ENCODE measurements at places on chromosomes 3 and 15.

DNA sequence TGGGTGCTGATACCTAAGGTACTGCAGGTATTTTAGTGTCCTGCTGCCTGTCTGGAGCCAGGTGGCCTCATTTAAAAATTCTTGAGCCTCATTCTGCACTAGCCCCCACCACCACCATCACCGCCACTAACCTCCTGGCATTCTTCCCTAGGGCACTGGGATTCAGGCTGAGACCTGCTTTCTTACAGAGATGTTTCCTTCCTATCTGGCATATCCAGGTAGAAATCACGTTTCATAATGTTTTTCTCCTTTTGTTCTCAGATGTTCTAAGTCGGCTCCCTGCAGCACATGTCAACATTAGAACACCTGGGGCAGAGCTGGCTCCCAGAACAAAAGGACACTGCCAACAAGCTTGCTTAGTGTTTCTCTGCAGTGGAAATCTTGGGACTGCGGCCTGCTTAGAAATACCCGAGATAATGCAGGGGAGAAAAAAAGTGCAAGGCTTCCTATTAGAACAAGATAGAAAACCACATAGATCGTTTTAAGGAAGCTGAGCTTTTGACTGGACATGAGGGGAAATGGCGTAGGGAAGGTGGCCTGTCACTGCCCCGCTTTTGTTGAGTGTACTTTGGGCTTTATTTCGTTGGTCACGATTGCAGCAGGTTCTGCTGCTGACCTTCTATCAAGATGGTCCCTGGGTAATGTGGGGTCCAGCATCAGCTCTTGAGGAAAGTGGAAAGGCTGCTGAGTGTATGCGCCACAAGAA is 59.6 kb upstream of the PPARG start:
- no peak for DNase-seq

DNA sequence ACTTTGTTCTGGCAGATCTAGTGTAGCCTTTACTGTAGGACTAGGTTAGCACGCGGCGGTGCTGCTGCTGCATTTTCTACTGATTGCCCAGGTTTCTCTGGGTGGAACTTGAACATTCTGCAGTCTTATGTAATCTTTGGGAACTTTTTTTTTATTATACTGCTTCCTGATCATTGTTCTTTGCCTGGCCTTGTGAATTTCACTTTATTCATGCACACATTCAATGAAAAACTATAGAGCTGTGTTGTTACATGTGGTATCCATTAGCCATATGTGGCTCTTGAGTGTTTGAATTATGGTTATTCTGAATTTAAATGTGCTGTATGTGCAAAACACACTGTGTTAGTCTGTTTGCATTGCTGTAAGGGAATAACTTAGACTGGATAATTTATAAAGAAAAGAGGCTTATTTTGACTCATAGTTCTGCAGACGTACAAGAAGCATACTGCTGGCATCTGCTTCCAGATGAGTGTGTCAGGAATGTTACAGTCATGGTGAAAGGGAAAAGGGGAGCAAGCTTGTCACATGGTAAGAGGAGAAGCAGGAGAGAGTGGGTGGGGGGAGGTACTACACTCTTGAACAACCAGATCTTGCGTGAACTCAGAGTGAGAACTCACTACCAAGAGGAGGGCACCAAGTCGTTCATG is 26.5 kb downstream of the MEF2A start:
- DNase-seq = no peak

DNA sequence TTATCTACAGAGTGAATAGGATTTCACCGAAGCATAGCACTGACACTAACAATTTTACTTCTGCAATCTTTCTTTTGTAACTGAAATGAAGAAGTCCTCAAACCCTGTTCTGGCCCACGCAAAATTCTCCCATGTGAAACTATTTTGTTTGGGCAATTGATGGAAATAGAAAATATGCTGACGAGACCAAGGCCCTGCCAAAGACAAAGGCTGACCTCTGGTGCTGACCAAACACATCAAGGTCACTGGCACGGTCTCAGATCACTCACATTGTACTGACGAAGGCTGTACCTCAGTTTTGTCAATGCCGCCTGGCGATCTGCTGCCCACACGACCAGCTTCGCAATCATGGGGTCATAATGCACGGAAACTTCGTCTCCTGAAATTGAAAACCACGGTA is 58.4 kb upstream of the DCUN1D1 start:
- no peak for DNase-seq

DNA sequence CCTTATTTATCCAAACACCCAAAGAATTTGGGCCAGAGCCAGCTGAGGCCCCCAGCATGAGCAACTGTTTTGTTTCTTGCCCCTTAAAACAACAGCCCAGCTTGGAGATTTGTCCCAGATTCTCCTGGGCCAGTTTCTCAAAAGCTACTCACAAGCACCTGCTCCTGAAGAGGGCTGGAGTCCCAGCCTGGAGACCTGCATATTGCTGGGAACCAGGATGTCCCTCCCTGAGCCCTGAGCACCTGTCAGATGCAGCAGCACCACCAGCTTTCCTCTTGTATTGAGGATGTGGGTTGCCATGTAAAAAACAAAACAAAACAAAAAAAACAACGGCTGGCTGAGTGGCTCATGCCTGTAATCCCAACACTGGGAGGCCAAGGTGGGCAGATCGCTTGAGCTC is 7.0 kb upstream of the RFT1 start:
- DNase-seq = no peak

GRCh38 chr3:64120876-64121275 is 97.6 kb upstream of the PSMD6 start:
- DNase-seq = no peak

GRCh38 chr3:18572809-18573208 is 147.7 kb upstream of the SATB1 start:
- DNase-seq = no peak

- no peak for DNase-seq
Observed at GRCh38 chr3:65173841-65174240, 486.0 kb upstream of the ADAMTS9 start.

- DNase-seq = no peak
Observed at GRCh38 chr3:185647880-185648210, 61.8 kb downstream of the SENP2 start.

DNA sequence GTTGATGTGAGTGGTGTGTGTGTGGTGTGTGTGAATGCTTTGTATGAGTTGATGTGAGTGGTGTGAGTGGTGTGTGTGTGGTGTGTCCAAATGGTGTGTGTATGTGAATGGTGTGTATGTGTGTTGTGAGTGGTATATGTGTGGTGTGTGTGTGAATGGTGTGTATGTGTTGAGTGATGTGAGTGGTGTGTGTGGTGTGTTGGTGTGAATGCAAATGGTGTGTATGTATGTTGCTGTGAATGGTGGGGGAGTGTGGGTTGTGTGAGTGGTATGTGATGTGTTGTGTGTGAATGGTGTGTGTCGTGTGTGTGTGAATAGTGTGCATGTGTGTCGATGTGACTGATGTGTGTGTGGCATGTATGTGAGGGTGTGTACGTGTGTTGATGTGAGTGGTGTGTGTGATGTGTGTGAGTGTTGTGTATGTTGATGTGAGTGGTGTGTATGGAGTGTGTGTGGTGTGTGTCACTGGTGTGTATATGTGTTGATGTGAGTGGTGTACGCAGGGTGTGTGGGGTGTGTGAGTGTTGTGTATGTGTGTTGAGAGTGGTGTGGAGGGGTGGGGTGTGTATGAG is 40.6 kb downstream of the ARNT2 start:
- no peak for DNase-seq

DNA sequence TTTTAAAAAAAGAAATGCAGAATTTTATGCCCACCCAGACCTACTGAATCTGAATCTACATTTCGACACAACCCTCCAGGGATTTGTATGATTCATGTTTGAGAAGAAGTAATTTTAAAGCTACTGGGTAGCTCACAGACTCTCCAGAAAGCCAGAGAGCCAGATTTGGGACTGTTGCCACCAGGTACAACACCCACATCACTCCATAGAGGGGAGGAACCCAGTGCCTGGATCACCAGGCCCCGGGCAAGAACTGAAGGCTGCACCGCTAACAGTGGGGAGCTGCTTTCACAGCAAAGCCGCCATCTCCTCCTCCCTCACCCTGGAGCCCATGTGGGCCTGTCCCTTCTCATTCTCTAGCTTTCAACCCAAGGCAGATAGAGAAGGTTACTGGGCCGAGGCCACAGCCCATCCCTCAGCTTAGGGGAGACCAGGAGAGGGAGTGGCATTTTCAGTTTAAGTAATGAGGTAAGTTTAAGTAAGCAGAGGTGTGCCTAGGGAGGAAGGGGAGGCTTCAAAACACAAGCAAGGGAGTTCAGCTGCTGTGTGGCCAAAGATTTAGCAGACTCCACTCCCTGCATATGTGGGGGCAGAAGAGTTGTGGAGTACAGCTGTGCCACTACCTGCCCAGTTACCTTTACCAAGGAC is 109.8 kb downstream of the IL12A start:
- DNase-seq = no peak

DNA sequence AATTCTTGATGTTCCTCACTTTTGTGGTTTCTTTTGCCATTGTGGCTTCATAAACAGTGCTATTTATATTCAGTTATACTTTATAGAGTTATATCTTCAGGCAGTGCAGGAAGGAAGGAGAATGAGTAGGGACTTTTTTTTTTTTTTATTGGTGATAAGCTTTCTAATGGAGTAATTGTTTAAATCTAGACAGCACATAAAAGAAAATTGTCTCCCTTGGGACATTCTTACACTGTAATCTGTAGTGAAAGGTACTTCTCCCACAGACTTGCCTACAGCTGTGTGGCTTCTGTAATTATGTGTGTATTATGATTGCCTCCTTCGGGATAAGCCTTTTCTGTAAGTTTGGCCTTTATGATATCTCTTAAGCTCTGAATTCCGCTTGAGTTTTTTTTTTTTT is 41.6 kb downstream of the WDR76 start:
- DNase-seq = no peak

DNA sequence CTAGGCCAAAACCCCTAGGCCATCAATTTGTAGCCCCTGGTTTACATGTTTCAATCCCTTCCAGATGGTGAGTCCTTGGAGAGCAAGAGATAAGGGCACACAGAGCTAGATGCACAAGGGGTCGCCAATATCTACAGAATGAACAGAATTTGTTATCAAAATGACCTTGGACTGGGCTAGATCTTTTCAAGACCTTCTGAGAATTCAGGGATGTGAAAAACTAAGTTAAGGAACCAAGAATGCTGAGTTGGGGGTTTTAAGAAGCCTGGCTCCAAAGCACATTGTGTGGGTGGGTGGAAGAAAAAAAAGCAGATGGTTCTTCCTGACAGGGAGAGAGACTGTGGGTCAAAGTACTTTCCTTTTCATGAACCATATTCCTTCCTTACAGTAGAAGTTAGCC is 10.2 kb downstream of the CDCP1 start:
- DNase-seq = no peak

- DNase-seq = no peak
Observed at GRCh38 chr3:23644099-23644498, 161.7 kb upstream of the UBE2E1 start.

GRCh38 chr3:30141927-30142326 is 464.5 kb upstream of the TGFBR2 start:
- no peak for DNase-seq

DNA sequence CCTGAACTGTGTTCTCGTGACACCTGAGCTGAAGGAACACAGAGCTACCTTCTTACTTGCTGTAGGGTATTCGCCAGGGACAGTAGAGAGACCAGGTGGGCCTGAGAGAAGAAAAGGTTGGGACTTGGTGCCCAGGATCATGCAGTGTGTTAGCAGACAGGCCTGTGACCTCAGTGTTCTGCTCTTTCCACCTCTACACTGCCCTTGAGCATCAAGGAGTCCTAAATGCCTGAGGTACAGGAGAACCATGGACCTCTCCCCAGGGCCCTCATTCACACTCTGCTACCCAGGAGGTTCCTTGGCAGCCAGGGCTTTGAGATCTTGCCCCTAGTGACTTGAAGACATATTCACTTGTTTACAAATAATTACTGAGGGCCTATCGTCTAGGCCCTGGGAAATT is 22.2 kb upstream of the JMJD7 start:
- DNase-seq = no peak

DNA sequence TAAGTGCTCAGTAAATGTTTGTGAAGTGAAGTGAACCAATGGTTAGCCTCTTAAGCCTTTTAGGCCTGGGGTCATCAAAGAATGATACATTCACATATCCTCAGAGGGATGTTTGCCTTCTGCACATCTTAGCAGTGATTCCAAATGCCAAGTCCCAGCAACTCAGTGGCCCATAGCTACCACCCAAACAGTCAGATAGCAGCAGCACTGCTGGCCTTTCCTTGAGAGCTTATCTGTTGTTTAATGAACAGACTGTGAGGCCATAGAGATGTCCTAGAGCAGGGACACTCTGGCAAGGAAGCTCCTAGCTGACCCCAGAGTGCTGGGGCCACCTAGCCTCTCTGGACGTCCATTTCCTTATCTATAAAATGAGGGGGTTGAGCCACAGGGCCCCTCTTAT is 86.8 kb downstream of the CYP19A1 start:
- DNase-seq = no peak

GRCh38 chr15:38068626-38069391 is 134.4 kb downstream of the TMCO5A start:
- peak; percentile 52 for DNase-seq

- no peak for DNase-seq
Observed at GRCh38 chr3:154794391-154794790, 285.7 kb upstream of the MME start.

- no peak for DNase-seq
Observed at GRCh38 chr3:107430996-107431245, 53.7 kb downstream of the CCDC54 start.

DNA sequence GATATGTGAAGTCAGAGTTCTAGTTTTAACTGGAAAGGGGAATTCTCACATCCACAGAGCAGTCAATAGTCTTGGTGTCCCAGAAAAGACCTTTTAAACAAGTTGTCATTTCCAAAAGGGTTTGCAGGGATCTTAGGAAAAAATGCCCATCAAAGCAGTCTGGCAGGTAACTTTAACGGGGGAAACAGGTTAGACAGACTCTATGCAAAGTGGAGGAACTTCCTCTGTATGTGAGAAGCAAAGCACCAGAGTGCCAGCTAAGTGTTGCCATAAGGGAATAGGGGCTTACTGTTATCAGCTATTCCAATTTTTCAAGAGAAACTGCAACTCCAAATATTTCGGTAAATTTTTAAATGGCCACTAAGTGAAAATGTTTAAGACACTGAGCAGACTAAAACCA is 307.9 kb upstream of the MDFIC2 start:
- DNase-seq = no peak

DNA sequence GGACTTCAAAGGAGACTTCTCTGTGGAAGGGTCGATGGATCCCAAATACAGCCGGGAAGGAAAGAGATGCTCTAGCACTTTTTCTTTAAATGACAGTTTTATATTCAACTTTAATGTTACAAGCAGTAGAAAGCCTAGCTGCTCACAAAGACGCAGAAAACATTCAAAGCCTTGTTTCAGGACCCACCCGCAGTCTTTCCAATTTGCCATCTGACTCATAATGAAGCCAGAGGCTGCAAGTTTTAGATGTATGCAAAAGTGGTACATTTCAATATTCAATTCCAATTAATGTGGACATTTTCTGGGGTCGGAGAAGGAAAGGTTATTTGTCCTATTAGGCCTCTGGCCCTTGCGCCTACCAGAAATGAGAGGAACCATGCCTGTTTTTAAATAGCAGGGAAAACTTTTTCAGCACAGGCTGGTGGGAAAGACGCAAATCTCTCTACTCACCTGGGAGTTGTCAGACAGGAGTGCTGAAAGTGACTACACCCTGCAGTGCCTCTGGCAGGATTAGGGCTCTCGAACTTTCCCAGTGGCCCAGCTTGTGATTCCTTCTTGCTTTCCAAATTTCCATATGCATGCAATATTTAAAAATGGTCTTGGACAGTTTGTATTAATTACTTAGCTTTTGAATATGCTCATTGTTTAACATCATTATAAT is 117.4 kb upstream of the MBNL1 start:
- no peak for DNase-seq

GRCh38 chr3:125357032-125357658 is 18.0 kb downstream of the ZNF148 start:
- no peak for DNase-seq
